ENCODE measurements at places on chromosomes 12 and 14.

GRCh38 chr14:87002776-87003175, 990.2 kb downstream of the GALC start:
- peak; percentile 42 for DNase-seq

DNA sequence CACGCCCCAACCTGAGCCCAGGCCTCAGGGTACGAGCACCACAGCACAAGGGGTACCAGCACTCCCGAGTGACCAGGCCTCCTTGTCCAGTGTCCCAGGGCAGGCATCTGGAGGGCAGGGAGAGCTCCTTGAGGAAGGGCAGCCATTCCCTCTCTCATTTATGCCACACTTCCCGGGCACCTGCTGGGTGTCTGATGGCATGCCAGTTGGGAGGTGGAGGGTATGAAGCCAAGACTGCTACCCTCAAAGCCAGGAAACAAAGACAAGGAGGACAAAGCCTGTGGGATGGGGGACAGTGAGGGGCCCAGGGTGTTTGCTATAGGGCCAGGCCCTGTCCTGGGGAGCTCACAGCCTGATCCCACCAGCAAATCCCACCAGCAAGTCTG, 45.6 kb downstream of the CCDC88C start:
- DNase-seq: no peak

DNA sequence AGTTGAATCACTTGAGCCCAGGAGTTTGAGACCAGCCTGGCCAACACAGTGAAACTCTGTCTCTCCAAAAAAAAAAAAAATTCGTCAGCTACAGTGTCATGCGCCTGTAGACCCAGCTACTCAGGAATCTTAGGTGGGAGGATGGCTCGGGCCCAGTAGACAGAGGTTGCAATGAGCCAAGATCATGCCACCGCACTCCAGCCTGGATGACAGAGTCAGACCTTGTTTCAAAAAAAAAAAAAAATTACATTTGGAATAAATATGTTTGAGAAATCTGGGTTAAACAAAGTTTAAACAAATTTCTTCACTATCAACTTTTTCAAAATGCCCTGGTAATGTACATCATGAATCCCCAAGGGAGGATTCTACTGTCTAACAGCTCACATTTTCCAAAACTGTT, 187.0 kb upstream of the RASSF8 start:
- DNase-seq: no peak

- DNase-seq: no peak
Observed at GRCh38 chr14:64736271-64737169, 32.3 kb downstream of the PLEKHG3 start.

DNA sequence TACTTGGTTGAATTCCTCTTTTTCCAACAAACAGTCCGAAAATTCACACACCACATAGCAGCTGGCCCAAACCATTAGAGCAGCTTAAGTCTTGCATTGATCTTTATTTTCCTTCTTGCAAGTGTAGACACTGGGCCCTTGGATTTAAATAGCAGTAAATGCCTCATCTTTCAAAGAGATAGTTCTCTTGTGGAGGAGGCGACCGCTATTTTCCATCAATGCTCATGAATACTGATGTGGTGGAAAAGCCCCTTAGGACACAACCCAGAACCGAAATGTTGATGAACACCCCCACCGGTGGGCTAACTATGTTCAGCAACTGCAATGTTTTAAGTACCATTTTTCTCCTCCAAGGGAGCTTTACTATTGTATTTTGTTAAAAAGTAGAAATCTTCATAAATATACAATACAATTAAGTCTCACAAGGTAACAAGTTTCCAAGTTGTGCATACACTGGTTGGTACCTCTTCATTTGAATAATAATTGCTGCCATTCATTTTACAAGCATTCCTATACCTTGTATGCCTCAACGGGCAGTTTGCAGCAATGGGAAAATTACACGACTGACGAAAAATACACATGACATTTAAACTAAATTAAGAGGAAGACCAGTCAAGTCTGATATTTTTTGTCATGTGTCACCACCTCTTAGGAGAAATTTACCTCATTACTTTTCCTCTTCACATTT, 18.0 kb downstream of the NIN start:
- DNase-seq: no peak

- DNase-seq: peak; percentile 13
Observed at GRCh38 chr14:100733152-100733850, 6.6 kb downstream of the DLK1 start.

- DNase-seq: peak; percentile 41
Observed at GRCh38 chr14:97077253-97077653, 280.1 kb downstream of the VRK1 start.

DNA sequence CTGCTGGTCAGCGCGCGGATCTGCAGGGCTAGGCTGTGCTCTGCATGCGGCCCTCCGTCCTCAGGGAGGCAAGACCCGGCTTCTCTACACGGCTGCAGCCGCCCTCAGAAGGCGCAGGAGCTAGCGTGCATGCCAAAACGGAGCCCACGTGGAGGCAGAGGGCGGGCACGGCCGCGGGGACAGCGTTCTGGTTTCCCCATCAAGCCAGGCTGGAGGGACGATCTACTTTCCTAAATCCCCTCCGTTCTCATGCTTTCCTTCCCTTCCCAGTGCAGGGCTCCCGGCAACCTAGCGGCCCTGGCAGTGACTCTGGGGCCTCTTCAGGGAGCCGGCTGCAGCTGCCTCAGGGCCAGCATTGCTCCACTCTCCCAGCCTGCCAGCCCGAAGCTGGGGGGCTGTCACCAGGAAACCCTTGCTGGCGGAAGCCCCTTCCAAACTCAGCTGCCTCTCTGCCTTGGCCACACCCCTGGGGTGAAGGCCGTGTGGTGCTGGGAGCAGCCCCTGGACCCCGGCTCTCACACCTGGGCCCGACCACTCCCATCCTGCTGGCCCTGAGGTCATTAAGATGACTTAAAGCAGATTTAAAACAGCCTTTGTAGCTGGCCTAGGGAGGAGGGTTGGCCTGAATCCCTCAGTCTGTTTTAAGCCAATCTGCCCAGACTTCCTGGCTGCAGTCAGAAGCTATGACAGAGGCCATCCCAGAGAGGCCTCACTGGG, 9.2 kb upstream of the GOLGA3 start:
- peak; percentile 57 for DNase-seq

GRCh38 chr14:69670093-69670492, 58.7 kb downstream of the SUSD6 start:
- DNase-seq: no peak

DNA sequence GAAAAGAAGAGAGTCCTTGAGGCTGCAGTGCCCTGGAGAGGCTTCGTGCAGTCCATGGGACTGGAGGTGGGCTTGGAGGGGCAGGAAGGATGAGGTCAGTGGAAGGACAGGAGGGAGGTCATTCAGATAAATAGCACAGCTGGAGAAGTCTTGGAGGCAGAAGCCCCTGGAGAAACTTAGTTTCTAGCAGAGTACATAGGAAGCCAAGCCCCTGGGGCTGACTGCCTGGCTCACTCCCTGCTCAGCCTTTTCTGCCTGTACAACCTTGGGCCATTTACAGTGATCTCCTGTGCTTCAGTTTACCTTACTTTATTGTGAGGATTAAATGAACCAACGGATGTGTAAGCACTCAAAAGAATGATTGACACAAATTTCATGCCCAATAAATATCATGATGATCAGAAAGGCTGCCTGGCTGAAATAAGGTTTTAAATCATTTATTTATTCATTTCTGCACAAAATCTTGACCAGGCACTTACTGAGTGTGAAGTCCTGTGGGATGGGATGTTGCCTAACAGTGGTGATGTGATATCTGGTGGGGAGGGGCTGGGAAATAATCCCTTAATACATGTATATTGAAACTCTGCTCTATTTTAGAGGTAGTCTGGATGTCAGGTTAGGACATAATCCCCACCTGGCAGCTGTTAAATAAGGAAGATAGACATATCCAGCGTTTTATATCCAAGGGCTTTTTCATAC, 54.3 kb downstream of the PLEKHG7 start:
- no peak for DNase-seq

- no peak for DNase-seq
Observed at GRCh38 chr14:92105073-92105892, 1.1 kb downstream of the ATXN3 start.

DNA sequence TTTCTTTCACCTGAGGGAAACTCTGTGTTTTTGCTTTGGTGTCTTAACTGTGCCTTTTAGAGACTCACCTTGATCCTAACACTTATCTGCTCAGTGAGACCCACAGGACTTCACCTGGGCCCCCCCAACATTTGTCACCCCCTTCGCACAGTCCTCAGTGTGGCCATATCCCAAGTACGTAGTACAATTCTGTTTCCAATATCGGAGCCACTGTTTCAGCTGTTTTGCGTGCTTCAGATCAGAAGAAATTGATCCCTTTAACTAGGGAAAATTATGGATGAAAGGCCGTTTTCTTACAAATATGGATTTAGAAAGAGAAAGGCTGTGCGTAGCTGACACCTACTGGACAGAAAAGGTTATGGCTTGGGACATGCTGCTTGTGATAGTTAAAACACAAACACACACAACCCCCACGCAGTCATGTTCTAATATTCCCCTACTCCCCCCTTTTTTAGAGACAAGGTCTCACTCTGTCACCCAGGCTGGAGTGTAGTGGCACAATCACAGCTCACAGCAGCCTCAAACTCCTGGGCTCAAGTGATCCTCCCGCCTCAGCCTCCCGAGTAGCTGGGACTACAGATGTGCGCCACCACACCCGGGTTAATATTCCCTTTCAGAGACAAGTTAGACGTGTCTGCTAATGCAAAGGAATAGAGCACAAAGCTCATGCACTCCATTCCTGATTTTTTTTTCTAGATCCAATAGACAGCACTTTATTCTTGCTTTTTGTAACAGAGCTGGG, 3.6 kb upstream of the SLC7A8 start:
- DNase-seq: peak; percentile 81
